Muscle of back (tissue), 13 donors: ENCODE measurements at places on chromosomes 16 and 17.

GRCh38 chr16:12448504-12448903 is 355.2 kb downstream of the CPPED1 start:
- DNase-seq, result no peak

GRCh38 chr16:3654249-3654991 is at the start of gene DNASE1:
DNASE1 (plus strand) TSS chr16:3654691; CDS start chr16:3655374, 683 bp downstream.
- DNase-seq, result peak; percentile 60

DNA sequence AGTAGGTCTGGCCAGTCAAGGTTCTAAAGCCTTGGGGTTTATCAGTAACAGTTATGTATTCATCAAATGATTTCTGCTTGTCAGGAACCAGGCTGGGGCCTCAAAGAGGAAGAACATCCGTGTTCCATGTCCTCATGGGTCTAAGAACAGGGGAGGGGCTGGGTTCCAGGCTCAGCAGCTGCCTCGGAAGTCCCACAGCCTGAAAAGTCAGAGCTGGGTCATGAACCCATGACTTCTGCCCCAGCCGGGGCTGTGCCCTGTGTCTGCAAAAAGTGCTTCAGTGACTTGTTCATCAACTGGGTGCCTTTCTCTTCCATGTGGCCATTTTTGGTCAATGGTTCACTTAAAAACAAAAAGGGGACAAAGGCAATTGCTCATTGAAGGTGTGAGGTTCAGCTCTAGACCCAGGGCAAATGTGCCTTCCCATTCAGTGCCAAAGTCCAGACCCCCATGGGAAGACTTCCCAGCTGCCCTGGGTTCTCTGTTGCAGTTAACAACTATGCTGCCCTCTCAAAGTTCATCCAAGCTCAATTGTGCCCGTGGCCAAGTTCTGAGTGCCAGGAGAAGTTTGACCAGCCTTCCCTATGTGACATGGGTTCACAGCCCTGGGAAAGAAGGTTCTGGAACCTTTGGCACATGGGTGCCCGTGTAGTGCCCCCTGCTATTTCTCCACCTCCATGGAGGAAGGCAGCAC is 18.5 kb downstream of the TBKBP1 start:
- DNase-seq, result no peak

DNA sequence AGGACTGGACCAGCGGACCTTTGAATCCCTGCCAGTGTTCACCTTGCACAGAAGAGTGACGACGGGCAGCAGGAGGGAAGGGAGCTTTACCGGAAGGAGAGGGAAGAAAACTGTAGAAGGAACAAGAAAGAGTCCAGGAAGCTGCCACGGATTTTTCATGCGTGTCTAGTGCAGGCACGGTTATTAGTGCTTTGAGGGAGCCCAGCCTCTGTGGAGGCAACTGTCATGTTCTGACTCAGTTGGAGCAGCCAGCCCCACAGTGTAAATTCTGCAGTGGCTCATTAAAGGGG is 6.5 kb upstream of the HOXB13 start:
- no peak for DNase-seq

GRCh38 chr16:83954577-83955016 is 1.6 kb downstream of the OSGIN1 start:
- DNase-seq, result no peak

GRCh38 chr17:81295676-81296381 is 722 bp upstream of the SLC38A10 start:
- no peak for DNase-seq

DNA sequence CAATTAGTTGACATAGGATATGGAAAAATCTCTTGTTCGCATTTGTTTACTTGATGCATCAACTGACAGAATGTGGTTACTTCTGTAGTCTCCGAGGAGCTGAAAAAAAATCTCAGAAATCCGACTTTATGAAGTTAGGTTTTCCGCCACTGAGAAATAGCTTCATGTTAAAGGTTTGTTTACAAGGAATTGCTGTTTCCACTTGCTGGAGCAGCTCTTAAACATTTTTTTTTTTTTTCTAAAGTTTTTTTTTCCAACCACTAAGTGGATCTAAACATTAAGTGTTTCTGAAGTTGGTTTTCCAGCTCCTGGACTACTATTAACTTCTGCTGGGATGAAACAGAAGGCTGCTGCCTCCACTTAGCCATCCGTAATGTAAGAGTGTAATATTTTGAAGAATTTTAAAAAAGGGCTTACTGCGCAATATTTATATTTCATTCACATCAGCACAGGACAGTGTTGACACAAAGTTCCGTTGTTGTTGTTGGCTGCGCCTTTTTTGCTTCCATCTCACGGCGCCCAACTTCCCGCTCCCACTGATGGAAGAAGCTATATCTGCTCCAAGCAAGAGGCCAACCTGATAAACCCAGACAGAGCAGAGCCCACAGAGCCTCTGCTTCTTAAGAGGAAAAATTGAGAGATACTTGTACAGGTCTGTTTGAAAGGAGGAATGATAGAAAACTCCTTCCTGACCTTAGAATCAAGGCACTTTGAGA is 167.7 kb upstream of the KCNJ16 start:
- DNase-seq, result no peak

GRCh38 chr17:43216762-43217613 is 5.3 kb downstream of the TMEM106A start:
- DNase-seq, result no peak
